ENCODE measurements at places on chromosomes 1 and 21. TPM values are rescaled to one million over a fixed set of nuclear protein-coding genes. Genes with fewer than 3 reads are reported as not detected.
A peak's percentile ranks its signal among the peaks of the same experiment; 100 is the strongest.

PLA2G2C gene
- 0.31 TPM for total RNA-seq

CFAP126 gene
- 3.4 TPM for total RNA-seq

GCSAML gene
- 1.8 TPM for total RNA-seq

OR2AJ1 gene
- total RNA-seq = not detected

WDR3 gene
- 20.9 TPM for total RNA-seq

SMIM12 gene
- total RNA-seq = 49.2 TPM

DNA sequence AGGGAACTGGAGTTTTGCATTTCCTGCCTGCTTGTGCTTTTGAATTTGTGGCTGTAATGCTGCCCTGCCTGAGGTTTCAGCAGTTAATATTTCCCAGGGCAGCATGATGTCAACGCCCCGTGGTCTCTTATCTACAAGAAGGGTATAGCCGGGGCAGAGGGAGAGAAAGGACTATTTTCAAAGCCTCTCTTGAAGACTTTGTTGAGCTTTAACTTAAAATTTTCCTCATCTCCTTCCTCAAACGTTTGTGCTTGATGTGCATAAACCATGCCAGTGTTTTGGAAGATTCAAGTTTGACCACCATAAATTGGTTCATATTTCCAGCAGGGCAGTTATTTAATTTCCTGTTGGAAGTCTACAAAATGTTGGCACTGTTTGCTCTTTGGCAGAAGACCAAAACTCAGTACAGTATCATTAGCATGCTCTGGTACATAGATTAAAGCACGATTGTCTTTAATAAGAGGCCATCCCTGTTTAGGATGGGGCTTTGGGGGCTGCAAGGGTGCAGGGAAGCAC lies 43.4 kb downstream of the ROR1 start:
- no peak for DNase-seq
- no peaks in the 10 kb centered on the region for H3K27me3 ChIP-seq
- no peaks in the 10 kb centered on the region for H3K36me3 ChIP-seq
- H3K4me3 ChIP-seq = no peak overlapping the region
- no peak overlapping the region for H3K27ac ChIP-seq
- H3K4me1 ChIP-seq = peaks cover 8% of the 10 kb centered on the region

- peak; percentile 75 for DNase-seq
- peak overlapping the region; percentile 98 for H3K4me3 ChIP-seq
- no peaks in the 10 kb centered on the region for H3K27me3 ChIP-seq
Measured at GRCh38 chr1:234604495-234605398, 5.2 kb downstream of the IRF2BP2 start.

GRCh38 chr1:95438218-95438948 lies 204.4 kb downstream of the RWDD3 start:
- H3K27me3 ChIP-seq = no peaks in the 10 kb centered on the region
- H3K36me3 ChIP-seq = no peaks in the 10 kb centered on the region
- no peaks in the 10 kb centered on the region for H3K4me1 ChIP-seq
- no peak overlapping the region for H3K4me3 ChIP-seq
- no peak overlapping the region for H3K27ac ChIP-seq
- no peak for DNase-seq

DNA sequence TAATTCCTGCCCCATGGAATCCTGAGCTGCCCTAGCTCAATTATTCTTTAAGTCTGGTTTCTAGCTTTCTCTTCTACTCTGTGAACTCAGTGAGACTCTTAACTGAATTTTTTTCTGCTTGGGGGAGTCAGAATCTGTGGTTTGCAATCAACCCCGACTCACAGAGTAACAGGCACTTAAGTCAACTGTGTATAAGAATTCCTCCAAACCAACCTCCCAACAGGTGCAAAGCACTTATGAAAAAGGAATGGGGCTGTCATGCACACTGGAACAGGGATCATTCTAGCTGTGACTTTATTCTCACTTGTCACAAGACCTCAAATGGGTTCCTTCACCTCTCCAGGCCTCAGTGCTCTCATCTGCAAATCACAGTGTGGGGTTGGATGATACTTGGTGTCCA lies 60.3 kb upstream of the SYT6 start:
- H3K27ac ChIP-seq = no peak overlapping the region
- DNase-seq = no peak
- no peaks in the 10 kb centered on the region for H3K27me3 ChIP-seq
- H3K4me1 ChIP-seq = peaks cover 4% of the 10 kb centered on the region
- H3K36me3 ChIP-seq = no peaks in the 10 kb centered on the region

DNA sequence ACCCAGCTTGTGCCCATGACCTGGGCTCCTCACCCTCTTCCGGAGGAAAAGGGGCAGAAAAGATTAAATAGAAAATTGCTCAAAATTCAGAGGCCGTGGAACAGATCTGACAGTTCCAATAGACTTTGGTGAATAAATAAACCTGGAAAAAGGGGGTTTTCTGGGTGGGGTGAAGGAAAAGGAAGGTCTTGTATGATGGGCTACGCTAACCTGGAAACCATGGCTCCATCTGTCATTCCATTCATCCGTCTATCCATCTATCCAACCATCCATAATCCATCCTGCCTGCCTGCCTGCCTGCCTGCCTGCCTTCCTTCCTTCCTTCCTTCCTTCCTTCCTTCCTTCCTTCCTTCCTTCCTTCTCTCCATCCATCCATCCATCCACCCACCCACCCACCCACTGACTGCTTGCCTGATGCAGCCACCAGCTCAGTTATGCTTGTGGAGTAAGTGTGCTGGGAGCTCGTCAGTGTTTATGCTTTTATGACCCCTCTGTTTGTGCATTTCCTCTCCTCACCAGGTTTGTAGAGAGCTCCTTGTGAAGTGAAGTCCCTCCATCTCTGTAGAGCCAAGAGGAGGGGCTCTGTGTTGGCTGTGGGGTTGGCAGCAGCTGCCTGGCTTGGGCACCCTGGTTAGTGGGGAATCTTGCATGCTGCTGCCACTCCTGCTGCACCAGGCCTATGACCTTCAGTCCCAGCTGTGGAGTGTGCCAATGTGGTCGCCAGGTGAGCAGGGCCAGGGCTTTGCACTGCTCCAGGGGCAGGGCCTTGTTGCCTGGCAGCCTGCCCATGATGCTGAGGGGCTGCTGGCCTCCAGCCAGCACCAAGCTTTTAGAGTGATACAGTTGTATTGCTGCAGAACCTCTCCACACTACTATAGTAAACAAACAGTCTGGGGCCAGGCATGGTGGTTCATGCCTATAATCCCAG lies 16.0 kb upstream of the POU3F1 start:
- no peak overlapping the region for H3K27ac ChIP-seq
- H3K27me3 ChIP-seq = no peaks in the 10 kb centered on the region
- no peak for DNase-seq
- H3K4me3 ChIP-seq = no peak overlapping the region

- H3K36me3 ChIP-seq = no peaks in the 10 kb centered on the region
- DNase-seq = no peak
- no peak overlapping the region for H3K4me3 ChIP-seq
- H3K27ac ChIP-seq = no peak overlapping the region
- no peaks in the 10 kb centered on the region for H3K4me1 ChIP-seq
Measured at GRCh38 chr1:201336711-201337450, 40.6 kb downstream of the TNNT2 start.

- H3K36me3 ChIP-seq = no peaks in the 10 kb centered on the region
- DNase-seq = peak; percentile 97
- H3K27me3 ChIP-seq = no peaks in the 10 kb centered on the region
Measured at GRCh38 chr1:12477936-12478611, 139.9 kb downstream of the DHRS3 start.

DNA sequence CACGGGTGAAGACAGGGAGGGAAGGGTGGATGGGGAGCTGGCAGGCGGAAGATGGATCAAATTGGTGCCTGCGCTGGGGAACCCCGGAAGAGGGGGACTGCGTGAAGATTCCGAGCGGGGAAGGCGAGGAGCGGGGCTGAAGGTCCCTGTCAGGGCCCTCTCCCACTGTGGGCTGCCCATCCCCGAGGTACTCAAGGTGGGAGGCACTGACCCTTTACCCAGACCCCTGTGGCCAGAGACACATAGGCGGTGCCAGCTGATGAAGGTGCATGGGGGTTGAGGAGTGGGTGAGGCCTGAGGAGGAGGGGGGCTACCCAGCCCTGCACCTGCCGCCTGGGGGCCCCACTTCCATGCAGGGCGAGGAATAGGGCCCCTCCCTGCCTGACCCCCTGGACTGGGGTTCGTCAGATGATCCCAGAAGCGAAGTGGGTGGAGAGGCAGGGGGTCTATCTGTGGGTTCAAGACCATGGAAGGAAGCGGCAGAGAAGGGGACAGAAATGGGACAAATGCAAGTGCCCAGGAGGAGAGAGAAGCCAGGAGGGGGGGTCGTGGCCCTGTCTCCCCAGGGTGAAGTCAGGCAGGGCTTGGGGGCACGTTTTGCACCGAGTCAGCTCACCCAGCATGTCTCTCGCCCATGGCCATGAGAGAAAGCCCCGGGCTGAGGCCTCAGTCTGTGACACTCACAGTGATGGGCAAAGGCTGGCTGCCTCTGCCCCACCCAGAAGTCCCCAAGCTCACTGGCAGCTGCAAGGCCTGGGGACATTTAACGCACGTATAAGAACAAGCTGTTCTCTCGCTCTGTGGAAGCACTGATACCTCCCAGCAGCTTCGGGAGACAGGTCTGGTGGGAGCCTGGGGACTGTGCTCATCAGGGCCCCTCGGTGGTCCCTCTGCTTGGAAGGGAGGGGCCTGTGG lies 7.0 kb upstream of the MMEL1 start:
- no peak for DNase-seq
- H3K4me1 ChIP-seq = peaks cover 12% of the 10 kb centered on the region
- H3K4me3 ChIP-seq = no peak overlapping the region

- H3K4me3 ChIP-seq = no peak overlapping the region
- H3K4me1 ChIP-seq = peaks cover 12% of the 10 kb centered on the region
- H3K27ac ChIP-seq = no peak overlapping the region
- H3K27me3 ChIP-seq = no peaks in the 10 kb centered on the region
Measured at GRCh38 chr1:44822981-44823451, 14.7 kb downstream of the BTBD19 start.

- no peak for DNase-seq
- H3K4me3 ChIP-seq = no peak overlapping the region
- H3K36me3 ChIP-seq = no peaks in the 10 kb centered on the region
- H3K27me3 ChIP-seq = no peaks in the 10 kb centered on the region
- no peaks in the 10 kb centered on the region for H3K4me1 ChIP-seq
Measured at GRCh38 chr1:181397845-181398244, 85.5 kb upstream of the CACNA1E start.

DNA sequence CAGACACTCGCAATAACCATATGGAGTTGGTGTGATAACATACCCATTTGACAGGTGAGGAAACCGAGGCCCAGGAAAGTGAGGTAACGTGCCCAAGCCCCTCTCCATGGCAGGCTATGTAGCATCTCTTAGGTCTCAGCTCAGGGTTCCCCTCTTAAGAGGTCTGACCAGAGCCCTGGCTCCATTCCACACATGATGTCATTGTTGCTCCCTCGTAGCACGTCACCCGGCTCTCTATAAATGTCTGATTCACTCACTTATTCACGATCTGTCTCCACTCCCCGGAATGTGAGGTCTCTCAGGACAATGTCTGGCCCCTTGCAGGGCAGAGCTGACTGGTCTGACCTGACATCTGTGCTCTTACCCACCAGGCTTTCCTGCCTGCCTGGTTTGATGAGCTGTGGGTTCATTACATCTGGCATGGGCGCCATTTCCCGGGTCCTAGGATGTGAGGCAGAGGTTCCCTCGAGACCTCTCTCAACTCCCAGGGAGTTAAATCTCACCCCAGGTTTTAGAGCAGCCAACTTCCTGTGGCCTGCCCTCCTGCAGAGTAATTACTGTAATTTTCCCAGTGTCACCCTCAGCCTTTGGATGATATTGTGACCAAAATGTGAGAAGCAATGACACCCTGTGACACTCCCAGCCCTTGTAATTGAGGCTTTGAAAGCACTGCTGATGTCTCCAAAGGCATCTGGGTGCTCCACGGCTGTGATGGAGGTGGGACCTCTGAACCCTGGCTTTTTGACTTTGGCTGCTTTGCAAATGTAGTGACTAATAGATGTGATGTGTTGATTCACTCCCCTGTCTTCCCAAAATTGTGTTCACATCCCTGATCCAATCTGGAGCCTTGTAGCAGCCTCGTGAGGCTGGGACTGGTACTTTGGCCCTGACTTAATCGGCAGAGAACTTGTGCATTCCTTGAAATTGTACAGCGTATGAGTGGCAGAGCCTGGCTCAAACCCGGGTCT lies 10.6 kb downstream of the ACTL8 start:
- H3K36me3 ChIP-seq = no peaks in the 10 kb centered on the region
- H3K27me3 ChIP-seq = no peaks in the 10 kb centered on the region
- H3K27ac ChIP-seq = no peak overlapping the region
- no peak for DNase-seq

DNA sequence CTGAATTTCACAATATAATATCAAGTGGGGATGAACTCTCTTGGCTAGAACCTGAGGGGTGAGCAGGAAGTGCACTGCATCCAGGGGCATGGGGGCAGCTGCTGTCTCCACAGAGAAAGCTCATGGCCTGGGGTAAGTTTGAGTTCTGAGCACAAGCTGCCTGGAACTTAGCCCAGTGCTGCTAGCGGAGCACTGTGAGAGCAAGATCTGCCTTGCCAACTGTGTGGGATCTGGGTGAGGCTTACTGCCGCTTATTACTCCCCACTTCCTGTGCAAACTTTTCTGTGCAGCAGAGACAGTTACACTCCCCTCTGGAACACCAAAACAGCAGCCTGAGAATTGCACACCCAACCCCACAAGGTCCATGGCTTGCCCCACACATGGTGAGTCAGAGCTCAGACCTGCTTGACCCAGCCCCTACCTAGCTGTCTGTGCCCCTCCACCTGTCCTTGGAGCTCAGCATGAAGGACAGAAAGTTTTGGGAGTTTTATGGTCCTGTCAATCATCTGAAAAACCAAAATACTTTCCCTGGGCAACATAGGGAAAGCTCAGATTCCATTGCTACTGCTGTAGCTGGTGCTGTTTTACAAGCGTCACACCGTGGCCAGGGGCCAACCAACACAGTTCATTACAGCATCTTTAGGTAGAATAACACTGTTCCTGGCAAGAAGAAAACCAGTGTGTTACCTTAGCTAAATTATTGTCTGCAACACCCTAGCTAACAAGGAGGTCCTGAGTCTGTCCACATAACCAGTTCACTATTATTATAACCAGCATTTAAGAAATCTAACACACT lies 762.1 kb upstream of the NEGR1 start:
- no peaks in the 10 kb centered on the region for H3K36me3 ChIP-seq
- H3K4me3 ChIP-seq = no peak overlapping the region

DNA sequence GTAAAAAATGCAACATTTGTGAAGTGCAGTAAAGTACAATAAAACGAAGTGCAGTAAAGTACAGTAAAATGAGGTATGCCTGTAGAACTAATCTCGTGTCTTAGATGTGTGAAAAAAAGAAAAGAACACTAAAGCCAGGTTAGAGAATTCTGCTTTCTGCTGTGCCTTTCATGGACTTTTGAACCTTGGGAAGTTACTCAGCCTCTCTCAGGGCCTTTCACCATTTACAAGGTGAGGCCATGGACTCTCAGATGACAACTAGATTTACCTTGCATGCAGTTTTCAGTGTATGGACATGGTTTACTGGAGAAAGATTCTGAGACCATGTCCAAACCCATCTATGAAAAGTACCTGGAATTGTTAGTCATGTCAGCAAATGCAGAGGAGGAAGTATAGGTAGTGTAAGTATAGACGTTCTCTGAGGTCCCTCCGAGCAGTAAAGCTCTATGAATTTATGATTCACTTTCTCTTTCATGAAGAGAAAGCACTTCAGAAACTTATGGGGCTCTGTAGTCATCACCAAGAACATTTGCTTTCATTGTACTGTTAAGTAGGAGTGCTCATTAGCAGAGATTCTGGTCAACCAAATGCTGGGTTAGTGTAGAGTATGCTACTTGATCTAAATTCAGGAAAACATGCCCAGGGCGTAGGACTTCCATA lies 143.1 kb downstream of the CACNA1E start:
- no peaks in the 10 kb centered on the region for H3K36me3 ChIP-seq
- no peak overlapping the region for H3K27ac ChIP-seq
- H3K27me3 ChIP-seq = no peaks in the 10 kb centered on the region
- no peak overlapping the region for H3K4me3 ChIP-seq
- no peak for DNase-seq
- H3K4me1 ChIP-seq = no peaks in the 10 kb centered on the region

- H3K4me3 ChIP-seq = no peak overlapping the region
- no peak overlapping the region for H3K27ac ChIP-seq
- DNase-seq = no peak
- no peaks in the 10 kb centered on the region for H3K27me3 ChIP-seq
Measured at GRCh38 chr1:3697810-3698209, 45.5 kb downstream of the TP73 start.
